COR-L47 (cell line): ENCODE measurements at places on chromosomes 12 and 14.

- DNase-seq, result no peak
Observed at GRCh38 chr12:67986632-67987031, 2.6 kb upstream of the IFNG-AS1 start.

- DNase-seq, result no peak
Observed at GRCh38 chr14:34632411-34632978, 2.5 kb upstream of the SNX6 start.

GRCh38 chr12:1924996-1925683 lies 6.7 kb upstream of the CACNA2D4 start:
- DNase-seq, result no peak

DNA sequence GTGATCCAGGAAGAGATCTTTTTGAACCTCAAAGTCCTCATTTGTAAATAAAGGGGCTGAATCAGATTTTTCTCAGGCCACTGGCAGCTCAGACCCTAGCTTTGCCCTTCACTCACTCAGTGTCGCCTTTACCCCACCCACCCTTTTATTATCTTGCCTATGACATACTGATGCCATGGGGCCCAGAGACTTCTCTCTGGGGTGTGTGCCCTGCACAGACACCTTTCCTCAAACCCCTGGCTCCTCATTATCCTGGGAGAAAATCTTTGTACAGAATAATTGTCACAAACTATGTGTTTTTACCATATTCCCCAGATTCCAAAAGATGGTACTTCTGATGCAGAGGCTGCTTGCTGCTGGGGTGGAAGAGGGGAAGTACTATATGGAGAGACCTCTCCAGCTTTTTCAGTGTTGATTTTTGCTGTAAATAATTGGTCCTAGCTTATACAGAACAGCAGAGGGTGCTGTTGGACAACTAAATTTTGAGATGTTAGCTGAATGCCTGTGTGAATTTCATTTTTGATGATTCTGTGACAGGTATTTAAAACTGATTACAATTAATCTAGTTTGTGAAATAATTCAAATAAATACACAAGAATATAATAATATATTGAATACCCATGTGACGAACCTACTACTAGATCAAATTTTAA lies 53.9 kb upstream of the DCD start:
- no peak for DNase-seq

DNA sequence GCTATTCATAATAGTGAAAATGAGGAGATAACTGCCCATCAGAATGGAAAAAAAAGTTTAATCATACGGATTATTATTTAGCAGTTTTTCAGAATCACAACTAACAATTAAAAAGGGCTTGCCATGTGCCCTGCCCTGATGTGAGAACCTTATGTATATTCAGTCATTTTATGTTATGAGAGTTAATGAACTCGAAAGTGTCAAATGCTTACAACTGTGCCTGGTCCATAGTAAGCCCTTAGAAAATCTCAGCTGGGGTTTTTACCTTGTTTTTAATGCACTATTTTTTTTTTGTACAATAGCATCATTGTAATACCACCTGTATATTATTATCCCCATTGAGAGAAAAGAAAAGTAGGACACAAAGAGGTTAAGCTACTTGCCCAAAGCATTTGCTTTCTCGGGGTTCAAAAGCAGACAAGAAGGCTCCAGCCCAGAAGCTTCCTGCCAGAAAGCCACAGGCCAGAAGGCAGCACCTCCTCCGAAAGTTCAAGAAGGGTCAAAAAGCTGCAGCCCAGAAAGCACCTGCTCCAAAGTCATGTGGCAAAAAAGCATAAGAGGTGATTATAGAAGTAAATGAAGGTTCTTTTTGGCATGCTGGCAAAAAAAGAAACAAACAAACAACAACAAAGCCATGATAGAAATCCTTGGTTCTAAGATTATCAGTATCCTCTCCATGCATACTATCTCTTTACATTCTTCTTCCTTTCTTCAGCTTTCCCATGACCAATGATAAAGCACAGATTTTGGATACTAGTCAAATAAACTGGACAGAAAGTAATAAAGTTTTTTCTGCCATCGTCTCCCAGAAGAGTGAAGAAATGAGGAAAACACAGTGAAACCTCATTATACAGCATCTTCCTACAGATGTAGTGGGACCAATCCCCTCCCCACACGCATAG lies 59.1 kb upstream of the NAP1L1 start:
- DNase-seq, result no peak

GRCh38 chr14:100306998-100307765 lies 938 bp upstream of the SLC25A29 start:
- no peak for DNase-seq

- no peak for DNase-seq
Observed at GRCh38 chr14:92425101-92425500, 88.5 kb upstream of the RIN3 start.

GRCh38 chr14:38404616-38405015 lies 148.7 kb upstream of the CLEC14A start:
- no peak for DNase-seq

GRCh38 chr14:100617410-100618317 lies 30.4 kb upstream of the BEGAIN start:
- no peak for DNase-seq

GRCh38 chr12:98438656-98439230 lies 76.6 kb upstream of the TMPO start:
- no peak for DNase-seq

GRCh38 chr14:76993752-76994151 lies 34.8 kb downstream of the IRF2BPL start:
- no peak for DNase-seq

GRCh38 chr14:68012871-68013270 lies 193.3 kb downstream of the RAD51B start:
- DNase-seq, result no peak

DNA sequence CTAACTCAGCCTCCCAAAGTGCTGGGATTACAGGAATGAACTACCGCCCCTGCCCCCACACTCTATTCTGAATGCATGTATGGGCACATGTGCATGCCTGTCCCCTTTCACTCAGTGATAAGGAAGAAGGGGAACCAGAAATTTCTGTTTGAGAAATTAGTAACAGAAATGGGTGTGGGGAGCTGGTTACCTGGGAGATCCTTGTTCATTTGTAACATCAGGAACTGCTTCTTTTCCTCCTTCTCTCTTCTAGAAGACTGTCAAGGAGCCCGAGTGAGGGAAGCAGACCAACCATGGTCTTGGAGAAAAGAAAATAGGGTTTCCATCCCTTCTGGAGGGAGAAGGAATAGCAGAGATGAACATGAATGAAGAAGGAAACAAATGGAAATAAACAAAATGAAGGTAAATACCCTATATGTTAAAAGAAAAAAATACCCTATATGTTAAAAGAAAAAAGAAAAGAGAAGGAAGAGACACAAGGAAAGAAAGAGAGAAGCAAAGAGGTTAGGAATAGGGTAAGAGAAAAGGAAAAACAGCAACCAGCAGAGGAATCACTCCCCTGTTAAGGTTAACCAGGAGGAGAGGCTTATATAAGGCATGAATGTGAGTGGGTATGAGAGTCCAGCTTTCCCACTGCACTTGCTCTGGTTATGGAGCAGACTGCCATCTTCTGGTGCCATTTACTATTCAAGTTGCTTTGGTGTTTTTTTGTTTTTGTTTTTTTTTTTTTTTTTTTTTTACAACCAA lies 3.3 kb downstream of the PPP1R3E start:
- DNase-seq, result peak; percentile 9

DNA sequence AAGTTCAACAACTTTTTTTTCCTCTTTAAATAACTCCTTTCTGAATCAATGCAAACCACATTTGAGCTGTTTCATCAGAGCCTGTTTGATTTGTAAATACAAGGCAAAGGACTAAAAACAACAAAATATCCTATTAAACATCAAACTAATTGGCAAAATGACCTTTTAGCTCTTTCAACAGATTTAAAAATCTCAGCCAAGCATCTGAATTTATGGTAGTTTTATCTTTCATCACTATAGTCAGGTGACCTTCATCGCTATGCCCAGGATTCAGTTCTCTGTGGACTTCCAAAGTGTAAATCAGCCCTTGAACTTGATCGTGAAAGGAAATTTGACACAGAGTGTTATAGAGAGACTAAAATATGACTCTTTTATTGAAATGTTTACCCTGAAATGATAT lies 1554.5 kb upstream of the FLRT2 start:
- DNase-seq, result no peak

DNA sequence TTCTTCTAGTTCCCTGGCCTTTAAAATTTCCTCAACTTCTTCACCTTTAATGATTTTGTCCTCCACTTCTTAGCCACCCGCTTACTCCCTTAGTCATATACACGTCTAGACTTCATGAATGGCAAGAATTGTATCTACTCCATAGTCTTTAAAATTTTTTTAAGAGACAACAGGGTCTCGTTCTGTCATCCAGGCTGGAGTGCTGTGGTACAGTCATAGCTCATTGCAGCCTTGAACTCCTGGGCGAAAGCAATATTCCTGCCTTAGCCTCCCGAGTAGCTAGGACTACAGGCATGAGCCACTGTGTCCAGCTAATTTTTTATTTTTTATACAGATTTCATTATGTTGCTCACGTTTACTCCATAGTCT lies 47.9 kb downstream of the BBS10 start:
- DNase-seq, result no peak

GRCh38 chr12:15130541-15130940 lies 90.7 kb downstream of the RERG start:
- DNase-seq, result no peak

- DNase-seq, result peak; percentile 31
Observed at GRCh38 chr14:44700694-44701093, 193.6 kb upstream of the FSCB start.

DNA sequence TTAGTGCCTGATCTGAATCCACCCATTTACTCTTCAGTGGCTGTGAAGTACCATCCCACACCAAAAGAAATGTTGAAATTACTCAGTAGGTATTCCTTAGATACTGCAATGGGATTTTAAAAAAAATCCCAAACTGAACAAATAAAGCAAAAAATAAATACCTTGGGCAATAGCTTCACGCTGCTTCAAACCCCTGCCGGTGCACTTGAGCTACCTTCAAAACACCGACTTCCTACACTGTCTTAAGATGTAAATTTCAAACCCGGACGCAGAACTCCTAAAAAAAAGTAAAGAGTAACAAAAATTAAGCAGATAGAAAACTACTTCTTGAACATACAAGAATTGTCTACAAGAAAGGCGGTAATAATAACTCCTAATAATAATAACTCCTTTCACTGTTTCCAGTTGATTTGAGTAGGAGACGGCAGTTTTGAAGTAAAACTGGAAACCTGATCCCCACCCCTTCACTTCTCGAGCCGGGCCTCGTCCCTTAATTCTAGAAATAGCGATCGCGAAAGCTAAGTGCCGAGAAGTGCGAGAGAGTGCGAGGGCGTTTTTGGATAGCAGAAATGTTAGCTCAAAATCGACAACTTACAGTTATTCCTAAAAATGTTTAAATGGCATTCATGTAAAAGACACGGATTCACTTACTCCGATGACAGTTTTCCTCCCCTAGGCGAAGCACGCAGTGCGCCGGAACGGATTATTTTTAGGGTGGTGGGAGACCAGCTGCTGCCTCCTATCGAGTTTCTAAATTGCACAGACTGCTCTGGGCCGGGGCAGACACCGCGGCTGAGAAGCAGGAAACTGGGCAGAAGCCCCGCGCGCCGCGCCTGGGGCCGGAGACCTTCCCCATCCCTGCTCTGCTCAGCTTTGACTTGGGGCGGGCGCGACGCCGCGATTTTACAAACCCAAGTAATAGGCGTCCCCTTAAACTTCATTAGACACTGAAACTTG lies at the start of gene ABCC9:
TSS of gene ABCC9 (minus strand) at position 878 of the 957 bp plus-strand sequence. CDS start 4,752 bp downstream, outside the sequence.
- DNase-seq, result no peak

DNA sequence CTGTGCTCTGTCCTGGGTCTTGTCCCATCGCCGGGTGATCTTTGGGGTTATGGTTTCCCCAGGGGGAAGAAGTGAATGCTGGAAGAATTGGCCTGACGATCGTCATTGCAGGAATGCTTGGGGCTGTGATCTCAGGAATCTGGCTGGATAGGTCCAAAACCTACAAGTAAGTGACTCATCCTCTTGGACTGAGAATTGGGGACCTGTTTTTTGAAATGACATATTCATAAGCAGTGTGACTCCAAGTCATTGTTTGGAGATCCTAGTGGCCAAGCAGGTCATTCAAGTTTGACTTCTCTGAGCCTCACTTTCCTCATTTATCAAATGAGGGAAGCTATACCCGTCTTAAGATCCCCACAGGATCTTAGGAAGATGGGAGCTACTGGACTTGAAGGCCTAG lies 25.8 kb downstream of the ERG28 start:
- DNase-seq, result no peak

- DNase-seq, result no peak
Observed at GRCh38 chr14:30118992-30119640, 191.5 kb upstream of the PRKD1 start.

- peak; percentile 98 for DNase-seq
Observed at GRCh38 chr14:92507174-92507768, 6.3 kb upstream of the RIN3 start.

DNA sequence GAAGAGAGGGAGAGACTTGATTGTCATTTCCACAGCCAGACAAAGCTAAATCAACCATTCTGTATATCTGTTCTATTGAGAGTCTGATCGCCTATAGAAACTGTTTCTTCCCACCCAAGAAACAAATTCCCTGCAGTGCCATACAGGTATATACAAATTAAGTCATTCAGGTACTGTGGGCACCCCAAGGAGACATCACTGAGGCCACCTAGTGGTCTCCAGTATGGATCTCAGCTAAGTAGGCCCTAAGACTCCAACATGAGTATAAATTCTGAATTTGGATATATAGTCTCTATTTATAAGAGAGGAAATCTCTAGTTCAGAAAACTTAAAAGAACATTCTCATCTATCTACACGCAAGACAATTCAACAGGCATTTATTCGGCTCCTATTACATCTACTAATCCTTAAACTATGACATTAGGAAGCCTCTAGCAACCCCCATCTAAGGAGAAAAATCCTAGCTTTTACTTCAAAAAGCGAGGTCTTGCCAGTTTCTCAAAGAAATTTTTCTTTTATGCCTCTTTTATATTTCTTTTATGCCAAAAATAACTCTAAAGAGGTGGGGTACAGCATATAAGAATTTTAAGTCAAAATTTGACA lies 62.6 kb downstream of the DCAF5 start:
- DNase-seq, result peak; percentile 1

DNA sequence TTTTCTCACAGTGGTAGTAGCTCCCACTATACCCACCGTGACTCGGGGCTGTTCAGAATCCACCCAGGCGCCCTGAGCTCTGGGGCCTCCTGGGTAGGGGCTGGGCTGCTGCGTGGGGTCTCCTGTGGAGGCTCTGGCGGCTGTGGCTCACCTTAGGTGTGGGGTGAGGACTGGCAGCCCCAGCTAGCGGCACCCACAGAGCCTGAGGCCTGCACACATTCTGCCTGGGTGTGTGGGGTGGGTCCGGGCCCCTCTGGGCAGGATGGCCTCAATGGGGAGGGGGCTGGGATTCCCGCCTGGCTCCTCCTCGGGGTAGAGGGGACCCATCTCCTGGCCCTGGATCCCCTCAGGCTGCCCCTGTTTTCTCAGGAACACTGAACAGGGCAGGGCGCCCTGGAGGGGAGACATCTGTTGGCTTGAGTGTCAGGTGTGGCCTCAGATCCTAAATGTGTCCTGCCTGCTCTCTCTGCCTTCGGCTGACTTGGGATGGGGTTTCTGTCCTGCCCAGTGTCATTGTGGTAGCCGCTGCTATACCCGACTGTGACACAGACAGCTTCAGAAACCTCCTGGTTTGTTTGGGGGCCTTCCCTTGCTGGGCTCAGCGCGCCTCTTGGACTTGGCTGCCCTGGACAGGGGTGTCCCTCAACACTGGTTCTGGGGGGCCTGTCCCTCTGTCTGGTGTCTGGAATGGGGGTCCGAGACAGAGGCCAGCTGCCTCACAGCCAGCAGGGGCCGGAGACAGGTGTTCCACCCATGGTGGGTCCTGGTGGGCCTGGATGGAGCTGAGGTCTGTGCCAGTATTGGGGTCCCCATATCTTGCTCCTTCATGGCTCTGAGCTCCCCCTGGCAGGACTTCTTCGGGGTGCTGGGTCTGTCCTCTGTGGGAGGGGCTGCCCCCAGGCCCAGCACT lies 354.9 kb downstream of the TMEM121 start:
- no peak for DNase-seq
